ENCODE measurements at places on chromosomes 11 and 22.

GRCh38 chr11:2432628-2433071 lies 11.7 kb downstream of the TRPM5 start:
- no peak for DNase-seq

DNA sequence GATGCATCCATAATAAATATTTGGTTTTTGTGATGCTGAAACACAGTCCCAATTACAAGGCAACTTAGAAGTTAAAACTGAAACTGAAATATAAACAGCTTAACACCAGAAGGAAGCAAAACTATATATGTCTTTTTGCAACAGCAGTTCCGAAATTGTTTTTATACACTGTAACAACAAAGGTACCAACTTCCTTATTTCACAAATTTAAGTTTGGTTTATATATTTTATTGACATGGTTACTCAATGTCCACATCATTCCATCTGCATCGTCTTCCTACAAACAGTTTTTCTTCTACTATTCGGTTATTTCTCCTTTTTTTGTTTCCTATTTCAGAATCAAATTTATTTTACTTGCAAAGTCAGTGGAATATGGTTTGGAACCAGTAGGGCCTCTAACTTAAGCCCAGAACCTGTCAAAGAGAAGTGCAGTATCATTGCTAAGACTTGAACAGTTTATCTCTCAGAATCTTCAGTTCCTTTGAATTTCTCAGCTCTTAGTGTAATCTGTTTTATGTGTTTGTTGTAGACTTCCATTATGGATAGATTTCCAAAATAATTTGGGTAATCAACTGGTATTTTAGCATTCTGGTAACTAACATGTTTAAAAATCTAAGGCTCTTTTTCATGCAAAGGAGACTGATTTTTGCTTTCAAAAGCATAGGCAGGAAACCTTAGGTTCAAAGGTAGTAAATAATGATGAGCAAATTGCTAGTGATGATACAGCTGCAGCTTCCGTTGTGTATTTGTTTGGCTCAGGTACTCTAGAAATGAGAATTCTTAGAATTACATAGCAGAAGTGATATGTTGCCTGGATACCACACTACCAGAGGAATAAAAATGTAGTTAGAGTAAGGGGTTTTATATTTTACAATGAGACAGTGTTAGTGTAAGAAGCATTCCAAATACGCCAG lies 8.2 kb upstream of the HSPA8 start:
- no peak for DNase-seq

- no peak for DNase-seq
Measured at GRCh38 chr11:4076774-4077173, 17.8 kb upstream of the RRM1 start.

GRCh38 chr22:41732096-41732772 lies 32.9 kb downstream of the MEI1 start:
- DNase-seq: no peak

- no peak for DNase-seq
Measured at GRCh38 chr22:45918459-45919370, 58.2 kb downstream of the WNT7B start.

GRCh38 chr11:10633261-10633660 lies 60.3 kb downstream of the IRAG1 start:
- DNase-seq: no peak

DNA sequence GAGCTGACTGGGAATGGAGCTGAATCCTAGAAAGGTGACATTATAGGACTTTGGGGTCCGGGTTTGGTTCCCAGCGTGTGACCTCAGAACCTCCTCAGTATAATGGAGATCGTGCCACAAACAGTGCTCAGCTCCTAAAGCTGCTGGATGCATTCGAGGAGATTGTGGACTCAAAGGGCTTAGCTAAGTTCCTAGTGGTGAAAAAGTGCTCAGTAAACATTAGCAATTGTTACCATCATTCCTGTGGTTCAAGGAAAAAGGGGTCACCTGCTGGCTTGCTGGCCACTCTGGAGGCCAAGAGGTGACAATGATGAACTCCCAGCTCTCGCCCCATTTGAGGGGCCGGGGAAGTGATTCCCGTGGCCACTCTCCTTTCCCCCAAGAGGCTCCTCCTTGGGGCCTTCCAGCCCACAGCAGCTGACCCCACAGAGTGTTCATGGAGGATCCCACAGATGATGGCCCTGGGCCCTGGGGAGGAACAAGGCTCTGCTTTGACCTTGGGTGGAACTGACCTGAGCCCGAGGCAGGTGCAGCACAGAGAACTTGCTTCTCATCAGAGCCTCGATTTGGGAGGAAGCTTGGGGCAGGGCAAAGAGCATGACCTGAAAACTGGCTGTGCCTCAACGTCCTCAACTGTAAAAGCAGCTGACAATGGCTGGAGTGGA lies 40.1 kb downstream of the TRIM29 start:
- DNase-seq: no peak

GRCh38 chr11:119689302-119689701 lies 39.7 kb downstream of the NECTIN1 start:
- no peak for DNase-seq

GRCh38 chr22:45105281-45105702 lies 58.4 kb upstream of the NUP50 start:
- no peak for DNase-seq

- no peak for DNase-seq
Measured at GRCh38 chr11:124867700-124868099, 2.5 kb downstream of the ROBO3 start.

DNA sequence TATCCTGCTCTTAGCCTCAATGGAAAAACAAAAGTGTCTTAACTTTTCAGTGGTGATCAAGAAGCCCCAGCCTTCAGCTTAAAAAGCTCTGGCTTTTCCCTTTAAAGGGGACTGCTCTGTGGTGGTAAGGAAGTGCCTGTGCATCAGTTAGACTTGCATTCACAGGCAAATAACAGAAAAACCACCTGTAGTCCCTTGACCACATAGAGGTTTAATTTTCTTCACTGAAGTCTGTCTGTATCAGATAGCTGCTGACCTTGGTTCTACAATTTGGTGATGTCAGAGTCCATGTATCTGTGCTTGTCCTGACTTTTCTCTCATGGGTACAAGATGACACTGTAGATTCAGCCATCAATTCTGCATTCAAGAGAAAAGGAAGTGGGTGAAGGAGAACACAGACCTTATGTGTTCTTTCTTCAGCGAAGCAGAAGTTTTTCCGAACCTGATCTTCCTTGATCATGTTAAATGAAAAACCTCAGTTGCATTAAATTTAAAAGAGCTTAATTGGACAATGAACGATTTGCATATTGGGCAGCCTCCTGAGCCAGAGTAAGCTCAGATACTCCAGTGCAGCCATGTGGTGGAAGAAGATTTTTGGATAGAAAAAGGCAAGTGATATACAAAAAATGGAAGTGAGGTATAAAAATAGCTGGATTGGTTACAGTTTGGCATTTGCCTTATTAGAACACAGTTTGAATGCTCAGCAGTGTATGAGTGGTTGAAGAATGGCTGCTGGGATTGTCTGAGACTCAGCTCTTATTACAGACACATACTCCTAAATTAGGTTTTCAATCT lies 43.2 kb upstream of the RDX start:
- DNase-seq: no peak

DNA sequence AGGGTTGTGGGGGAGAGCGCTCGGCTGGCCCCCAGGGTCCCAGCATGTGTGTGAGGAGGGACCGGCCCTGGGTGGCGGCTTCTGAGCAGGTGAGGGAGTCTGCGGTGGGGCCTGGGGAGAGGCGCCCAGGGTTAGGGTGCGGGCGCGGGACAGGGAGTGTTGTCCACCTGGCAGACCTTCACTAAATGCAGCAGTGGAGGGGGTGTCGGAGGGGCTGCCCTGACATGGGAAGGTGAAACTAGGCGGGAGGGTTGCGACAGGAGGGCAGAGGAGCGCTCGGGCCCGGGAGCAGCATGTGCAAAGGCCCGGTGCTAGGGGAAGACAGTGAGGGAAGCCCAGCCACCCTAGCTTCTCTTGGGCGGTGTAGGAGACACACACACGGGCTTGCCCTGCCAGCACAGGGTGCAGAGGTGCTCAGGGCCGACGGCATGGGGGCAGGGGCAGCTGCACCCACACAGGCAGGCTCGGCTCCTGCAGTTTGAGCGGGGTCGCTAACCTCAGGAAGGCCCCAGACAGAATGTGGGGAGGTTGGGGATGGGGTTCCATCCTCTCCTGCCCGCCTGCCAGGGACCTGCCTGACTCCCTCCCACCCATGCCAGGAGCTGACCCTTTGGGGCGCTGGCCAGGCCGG lies 22.2 kb downstream of the OTUB1 start:
- DNase-seq: no peak

DNA sequence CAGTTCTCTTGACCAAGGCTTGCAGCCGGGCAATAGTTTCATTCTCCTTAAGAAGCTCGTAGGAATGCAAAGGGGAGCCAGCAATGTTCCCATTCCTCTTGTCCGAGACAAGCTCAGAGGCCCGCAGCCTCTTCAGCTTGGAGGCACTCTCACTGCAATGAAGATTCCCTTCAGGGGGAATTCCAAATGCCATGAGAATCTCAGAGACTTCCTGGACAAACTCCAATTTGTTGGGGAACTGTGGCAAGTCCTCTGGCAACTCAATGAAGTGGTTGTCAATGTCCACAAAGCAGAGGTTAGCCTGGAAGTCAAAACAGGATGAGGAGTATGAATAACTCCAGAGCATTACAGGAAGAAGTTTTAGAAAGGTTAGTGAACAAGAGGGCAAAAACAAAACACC lies 84.4 kb downstream of the DENND5A start:
- DNase-seq: no peak

GRCh38 chr11:74035264-74035663 lies 26.4 kb upstream of the UCP3 start:
- no peak for DNase-seq

- DNase-seq: no peak
Measured at GRCh38 chr11:103070142-103070541, 21.8 kb downstream of the DCUN1D5 start.

DNA sequence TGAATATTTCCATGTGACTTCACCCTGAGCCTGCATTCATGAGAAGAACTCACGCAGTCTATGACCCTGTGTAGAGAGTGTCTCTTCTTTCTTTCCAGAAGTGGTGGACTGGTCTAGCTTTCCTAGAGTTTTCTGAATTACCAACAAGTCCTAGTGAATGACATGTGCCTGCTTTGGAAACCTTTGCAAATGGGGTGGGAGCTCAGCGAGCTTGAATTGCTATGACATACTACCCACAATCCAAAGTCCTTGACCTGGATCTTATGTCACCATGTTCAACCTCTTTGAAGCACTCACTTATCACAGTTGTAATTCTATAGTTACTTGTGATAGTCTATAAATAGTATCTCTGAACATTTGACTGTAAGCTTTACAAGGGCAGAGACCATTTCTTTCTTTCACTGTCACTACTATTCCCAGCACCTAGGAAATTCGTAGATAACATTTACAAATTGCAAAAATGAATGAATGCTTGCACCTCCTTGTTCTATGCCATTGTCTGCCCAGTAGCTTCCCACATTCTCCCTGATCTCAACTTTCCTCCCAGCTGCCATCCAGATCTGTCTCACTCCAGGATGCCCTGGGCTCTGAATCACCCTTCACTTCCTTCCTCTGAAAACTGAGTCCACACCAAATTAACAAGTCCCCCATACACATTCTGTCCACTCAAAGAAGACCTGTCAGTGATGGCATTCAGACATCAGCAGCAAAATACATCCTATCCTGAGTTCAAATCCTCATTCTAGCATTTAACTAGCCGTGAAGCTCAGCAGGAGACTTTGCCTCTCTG lies 201.9 kb upstream of the SESN3 start:
- no peak for DNase-seq

DNA sequence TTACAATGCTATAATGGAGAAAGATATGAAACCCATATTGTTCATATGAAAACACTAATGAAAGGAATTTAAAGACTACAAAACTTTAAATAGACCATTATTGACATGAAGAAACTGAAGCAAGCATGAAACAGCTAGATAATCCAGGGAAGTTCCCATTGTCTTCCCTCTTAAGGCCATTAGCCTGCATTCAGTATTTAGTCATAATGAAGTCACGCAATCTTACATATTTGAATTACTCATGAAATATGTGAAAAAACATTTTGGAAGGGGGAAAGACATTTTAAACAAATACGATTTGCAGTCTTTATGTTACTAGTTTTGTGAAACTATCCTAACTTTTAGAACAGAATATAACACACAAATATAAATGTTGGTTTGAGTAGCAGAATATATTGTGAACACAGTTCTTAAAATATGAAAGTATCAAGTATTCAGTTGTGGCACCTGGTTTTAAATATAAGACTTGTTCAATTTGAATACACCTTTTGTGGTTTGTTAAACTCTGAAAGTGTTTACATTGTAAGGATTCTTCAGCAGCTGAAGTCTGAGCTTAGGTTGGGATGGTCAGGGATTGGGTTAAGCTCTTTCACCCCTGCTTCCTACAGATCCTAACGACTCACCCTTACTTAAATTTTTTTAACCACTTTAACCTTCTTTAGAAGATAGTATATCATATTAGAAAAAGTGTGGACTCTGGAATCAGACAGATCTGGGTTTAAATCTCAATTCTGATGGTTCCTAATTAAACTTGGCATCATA lies 500.3 kb upstream of the TENM4 start:
- no peak for DNase-seq

DNA sequence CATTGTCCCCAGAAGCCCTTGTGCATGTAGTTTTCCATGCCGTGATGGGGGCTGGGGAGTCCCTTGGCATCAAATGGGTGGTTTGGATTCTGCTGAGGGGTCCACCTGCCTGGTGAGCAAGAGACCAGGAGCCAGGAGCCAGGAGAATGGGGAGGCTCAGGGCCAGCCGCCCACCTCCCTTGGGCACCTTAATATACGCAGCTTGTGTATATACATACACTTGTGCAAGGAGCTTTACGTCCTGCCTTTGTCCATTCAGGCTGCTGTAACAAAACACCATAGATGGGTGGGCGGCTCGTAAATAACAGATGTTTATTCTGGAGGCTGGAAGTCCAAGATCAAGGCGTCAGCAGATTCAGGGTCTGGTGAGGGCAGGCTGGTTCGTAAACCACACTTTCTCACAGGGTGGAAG lies 62.5 kb downstream of the SMIM38 start:
- no peak for DNase-seq

DNA sequence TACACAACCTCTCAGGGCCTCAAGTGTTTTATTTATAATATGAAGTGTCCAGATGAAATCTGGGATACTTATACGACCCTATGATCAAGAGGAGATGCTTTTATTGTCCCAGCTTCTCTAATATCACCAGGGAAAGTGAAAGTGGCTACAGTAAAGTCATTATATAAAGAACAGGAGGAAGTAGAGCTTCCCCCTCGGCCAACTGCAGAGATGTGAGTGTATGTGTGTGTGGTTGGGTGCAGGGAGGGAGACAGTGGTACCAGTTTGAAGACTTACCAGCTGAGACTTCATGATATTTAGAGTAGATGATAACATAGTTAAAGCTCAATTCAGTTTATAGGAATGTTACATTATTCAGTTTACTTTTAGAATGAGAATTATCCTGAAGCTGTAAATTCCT lies 373.6 kb upstream of the DDI1 start:
- no peak for DNase-seq
